T-helper 2 cell (primary cell): ENCODE measurements at places on chromosomes 6 and 20.

DNA sequence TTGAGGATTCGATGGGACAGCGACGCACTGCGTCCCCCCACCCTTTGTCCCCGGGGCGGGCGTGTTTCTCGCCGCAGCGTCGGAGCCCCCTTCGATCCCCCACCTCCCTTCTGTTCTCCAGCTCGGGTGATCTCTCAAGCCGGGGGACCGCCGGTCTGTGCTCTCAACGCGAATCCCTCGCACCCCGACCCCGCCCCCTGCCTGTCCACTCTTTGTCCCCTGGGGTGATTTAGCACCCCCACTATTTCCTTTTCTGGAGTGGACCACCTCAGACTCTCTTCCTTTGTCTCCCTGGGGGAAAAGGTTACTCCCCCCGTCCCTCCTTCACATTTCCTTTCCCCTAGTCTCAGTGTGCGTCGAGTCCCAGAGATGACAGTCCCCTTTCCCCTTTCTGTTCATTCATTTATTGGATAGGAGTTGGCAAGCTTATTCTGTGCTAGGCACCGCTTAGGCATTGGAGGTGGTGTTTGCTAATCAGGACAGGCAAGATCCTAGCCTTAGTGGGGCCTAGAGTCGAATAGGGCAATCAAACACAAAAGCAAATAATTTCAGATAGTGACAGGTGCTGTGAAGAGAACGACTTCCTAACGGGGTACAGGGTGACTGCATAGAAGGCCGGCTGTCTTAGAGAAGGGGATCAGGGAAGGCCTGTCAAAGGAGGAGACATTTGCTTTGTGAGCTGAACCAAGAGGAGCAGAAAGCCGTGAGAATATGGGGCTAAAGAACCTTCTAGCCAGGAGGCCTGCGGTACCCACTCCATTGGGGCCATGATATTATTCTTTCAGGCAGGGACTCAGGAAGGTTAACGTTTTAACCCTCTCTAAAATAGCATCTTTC, 741 bp downstream of the PTPN1 start:
- DNase-seq: no peak

- peak; percentile 46 for DNase-seq
These were observed 289 bp downstream of the FOXP4 start for GRCh38 chr6:41546475-41546865.

GRCh38 chr6:113464960-113465359, 392.2 kb upstream of the MARCKS start:
- DNase-seq: no peak

DNA sequence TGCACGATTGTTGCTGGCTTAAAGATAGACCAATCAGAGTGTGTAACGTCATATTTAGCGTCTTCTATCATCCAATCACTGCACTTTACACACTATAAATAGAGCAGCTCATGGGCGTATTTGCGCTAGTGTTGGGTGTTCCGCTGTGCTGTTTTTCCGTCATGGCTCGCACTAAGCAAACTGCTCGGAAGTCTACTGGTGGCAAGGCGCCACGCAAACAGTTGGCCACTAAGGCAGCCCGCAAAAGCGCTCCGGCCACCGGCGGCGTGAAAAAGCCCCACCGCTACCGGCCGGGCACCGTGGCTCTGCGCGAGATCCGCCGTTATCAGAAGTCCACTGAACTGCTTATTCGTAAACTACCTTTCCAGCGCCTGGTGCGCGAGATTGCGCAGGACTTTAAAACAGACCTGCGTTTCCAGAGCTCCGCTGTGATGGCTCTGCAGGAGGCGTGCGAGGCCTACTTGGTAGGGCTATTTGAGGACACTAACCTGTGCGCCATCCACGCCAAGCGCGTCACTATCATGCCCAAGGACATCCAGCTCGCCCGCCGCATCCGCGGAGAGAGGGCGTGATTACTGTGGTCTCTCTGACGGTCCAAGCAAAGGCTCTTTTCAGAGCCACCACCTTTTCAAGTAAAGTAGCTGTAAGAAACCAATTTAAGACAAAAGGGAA, 57.9 kb downstream of the TRIM38 start:
- peak; percentile 71 for DNase-seq

- DNase-seq: no peak
These were observed 32.0 kb downstream of the CFAP61 start for GRCh38 chr20:20084296-20084752.

GRCh38 chr6:151389618-151390275, 1.6 kb downstream of the ZBTB2 start:
- no peak for DNase-seq

DNA sequence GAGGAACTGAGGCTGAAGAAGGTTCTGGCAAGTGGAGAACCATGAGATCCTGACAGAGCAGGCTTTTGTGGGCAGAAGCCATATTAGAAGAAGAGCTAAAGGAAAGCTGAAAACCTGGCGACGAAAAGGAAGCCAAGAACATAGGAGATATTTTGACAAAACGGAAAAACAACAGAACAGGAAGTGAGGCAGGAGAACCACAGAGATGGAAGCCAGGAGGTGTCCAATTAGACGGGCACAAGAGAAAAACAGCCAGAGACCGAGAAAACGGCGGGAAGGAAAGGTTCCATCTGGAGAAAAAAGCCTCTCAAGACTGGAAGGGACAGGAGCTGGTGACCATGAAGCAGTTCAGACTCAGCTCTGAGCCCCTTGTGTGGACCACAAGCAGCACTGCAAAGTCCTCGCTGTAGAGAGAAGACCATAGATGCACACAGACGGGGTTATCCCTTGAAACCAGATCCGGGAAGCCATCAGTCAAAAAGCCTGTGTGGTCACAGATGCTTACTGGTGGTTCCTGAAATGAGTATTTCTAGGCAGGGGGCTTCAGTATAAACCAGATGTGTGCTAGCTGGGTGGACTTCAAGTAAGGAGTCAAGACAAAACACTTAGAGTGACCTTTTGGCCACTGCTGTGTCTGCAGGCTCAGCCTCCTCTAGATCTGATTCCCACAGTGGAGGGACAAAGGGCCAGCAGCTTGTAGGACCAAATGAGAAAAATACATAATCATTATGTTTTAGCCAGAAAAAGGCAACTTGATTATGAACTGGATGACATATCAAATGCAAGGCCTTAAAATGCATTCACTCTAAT, 30.7 kb downstream of the SSR1 start:
- no peak for DNase-seq

DNA sequence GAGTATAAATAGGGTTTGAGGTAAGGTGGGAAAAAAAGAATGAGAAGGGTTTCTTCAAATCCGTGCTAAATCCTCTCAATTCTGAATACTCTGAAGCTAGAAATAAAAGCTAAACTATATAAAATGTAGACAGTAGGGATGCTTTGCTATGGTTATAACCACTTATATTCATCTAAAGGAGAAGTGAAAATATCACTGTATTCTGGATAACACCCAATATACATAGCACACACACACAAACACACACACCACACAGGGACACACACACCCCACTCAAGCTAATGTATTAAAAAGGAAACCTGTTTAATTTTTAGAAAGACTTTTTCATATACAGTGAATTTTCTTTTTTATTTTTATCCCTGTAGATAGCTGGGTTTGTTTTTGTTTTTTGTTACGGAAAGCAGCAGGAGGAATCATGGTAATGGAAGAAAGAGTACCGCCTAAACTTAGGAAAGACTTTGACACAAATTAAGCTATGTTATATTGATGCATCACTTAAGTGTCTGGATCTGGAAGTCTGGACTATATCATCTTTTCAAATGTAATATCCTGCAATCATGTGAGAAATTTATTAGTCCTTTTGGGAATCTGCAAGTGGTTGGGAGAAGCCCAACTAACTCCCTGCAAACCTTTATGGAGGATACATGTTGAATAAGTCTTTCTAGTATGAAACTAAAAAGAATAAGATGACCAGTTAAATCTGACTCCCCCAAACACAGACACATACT, 68.4 kb upstream of the FABP7 start:
- no peak for DNase-seq

DNA sequence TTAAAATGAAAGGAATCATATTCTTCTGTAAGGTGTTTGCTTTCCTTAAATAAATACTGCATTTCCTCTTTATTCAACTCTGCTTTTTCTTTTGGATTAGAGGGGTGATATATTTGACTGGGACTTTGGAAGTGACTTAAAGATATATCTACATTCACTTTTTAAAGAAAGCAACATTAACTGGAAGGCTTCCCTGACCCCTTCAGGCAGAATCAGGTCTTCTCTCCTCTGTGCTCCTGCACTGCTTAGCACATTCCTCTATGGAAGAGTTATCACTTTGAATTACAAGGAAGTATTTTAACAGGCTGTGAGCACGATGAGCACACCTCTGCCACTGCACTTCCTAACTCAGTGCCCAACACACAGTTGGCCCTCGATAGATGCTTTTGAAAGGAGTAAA, 59.2 kb upstream of the POU3F2 start:
- no peak for DNase-seq

DNA sequence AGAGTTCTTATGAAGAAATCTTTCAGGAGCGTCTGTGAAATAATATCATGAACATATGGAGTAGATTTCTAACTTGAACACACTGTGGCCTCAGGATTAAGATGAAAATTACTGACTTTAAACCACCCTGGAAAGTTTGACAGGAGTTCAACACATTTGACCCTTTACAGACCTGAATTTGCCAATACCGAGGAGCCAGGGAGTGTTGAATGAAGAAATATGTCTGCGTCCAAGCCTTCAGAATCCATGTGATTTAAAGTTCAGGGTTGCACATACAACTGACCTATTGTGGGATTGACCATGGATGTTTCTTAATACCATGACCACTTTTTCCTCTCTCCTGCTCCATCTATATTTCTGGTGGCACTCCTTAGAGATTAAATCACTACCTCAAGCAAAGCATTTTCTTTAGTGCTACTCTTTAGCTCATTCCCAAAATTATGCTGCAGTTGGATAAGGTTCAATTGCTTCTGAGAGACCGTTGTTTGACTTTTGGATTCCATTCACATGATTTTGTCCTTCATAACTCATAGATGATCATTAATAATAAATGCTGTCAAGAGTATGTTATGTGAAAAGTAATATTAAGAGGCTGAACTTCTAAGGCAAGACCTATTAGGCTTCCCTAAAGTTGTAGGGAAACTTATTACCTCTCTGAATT, 57.4 kb downstream of the PRL start:
- no peak for DNase-seq

DNA sequence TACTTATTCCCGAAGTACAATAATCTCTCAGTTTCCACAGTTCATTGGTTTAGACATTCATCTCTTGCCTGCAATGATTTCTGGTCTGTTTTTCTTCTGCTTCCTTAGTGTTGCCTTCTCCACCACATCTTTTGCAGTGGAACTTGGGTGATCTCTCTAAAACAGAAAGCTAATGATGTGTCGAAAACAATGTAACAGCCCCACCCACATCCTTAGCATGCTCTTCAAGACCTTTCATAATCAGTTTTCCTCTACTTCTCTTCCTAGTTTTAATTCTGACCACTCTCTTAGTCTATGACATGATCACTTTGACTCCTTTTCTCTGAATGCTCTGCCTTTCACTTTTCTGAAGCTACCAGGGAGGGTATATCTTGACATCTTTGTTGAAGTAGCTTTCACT, 1007.9 kb upstream of the CITED2 start:
- DNase-seq: no peak

GRCh38 chr20:61608275-61609085, 356.4 kb downstream of the CDH4 start:
- DNase-seq: no peak
